ENCODE measurements at places on chromosomes 5 and 9.
A peak's percentile ranks its signal among the peaks of the same experiment; 100 is the strongest.

DNA sequence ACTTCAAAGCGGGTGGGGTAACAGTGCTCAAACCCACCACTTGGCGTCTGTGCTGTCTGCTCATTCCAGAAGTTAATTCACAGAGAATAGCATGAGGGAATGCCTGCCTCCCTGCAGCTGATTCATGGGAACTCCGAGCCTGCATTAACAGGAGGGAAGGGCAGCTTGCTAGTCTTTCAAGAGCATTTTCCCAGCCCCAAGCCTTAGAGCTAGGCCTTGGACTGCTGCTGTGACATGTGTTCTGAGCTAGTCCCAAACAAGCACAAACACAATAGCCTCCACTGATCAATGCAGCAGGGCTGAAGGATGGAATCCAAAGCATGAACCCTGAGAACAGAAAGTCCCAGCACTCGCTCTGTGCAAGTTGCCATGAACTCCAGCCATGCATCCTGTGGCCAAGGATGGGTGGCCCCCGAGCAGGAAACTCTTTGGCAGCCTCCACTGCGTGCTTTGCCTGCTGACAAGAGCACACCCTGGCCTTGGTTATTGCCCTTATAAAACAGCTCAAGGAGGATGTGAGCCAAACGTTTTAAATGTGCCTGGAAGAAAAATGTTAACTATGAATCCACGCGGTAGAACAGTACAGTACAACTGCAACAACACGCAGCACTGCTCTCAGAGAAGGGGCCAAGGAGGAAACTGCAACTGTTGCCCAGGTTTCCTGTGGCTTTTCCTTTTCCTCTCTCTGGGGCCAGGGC lies 653.1 kb upstream of the KLF4 start:
- H3K4me3 ChIP-seq: no peak overlapping the region
- DNase-seq: no peak
- no peaks in the 10 kb centered on the region for H3K36me3 ChIP-seq
- no peaks in the 10 kb centered on the region for H3K4me1 ChIP-seq
- H3K27me3 ChIP-seq: no peaks in the 10 kb centered on the region

GRCh38 chr5:42813533-42813932 lies 1.8 kb upstream of the SELENOP start:
- H3K4me1 ChIP-seq: peaks cover 6% of the 10 kb centered on the region
- H3K27ac ChIP-seq: no peak overlapping the region
- H3K4me3 ChIP-seq: no peak overlapping the region
- no peaks in the 10 kb centered on the region for H3K36me3 ChIP-seq

DNA sequence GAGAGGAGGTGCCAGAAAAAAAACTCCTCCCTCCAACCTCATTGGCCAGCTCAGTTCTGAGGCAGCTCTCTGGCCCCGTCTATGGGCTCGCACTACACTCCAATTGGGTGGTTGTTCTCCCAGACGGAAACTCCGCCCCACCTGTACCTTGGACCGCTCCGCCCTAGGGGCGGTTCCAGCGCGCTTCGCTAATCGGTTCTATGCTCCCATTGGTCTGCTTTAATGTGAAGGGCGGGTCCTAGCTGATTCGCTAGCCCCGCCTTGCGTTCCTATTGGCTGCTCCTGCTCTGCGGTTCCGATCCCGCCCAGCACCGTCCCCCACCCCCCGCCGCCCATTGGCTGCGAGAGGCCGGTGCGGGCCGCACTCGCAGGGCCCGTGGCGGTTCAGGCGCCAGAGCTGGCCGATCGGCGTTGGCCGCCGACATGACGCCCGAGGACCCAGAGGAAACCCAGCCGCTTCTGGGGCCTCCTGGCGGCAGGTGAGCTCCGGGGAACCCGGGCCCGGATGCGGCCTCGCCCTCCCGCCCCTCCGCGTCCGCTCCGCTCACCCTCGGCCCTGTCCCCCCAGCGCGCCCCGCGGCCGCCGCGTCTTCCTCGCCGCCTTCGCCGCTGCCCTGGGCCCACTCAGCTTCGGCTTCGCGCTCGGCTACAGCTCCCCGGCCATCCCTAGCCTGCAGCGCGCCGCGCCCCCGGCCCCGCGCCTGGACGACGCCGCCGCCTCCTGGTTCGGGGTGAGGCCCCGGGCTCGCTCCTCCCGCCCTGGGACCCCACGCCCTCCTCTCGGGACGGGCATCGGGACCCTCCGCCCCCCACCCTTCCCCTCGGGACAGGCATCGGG lies at the start of gene SLC2A8:
Gene SLC2A8 (plus strand): TSS at position 362 of the 838 bp plus-strand sequence. CDS start 62 bp downstream, at position 424.
- H3K36me3 ChIP-seq: no peaks in the 10 kb centered on the region
- peak; percentile 90 for DNase-seq
- peaks cover 18% of the 10 kb centered on the region for H3K4me1 ChIP-seq
- peaks cover 83% of the 10 kb centered on the region for H3K27me3 ChIP-seq
- H3K4me3 ChIP-seq: peak within 1 kb of the TSS; percentile 65

DNA sequence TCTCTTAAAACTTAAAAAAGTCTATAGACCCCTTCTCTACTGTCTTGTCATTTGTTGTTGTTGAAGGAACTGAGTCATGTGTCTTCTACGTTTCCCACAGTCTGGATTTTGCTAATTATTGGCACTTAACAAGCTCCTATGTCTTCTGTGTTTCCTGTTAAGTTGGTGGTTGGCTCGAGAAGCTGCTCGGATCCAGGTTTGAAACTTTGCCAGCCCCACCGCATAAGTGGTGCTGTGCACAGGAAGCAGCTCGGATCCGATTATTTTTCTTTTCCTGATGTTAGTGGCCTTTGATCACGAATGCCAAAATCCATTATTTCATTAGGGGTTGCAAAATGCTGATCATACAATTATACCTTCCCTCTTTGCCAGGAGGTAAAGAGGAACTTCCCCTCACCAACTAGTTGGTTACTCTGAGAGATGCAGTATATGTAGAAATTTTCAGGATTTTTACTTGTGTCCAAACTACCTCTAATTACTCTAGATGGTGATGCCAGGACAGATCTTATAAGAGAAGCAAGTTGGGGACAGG lies 186.5 kb downstream of the NSG2 start:
- H3K36me3 ChIP-seq: no peaks in the 10 kb centered on the region
- DNase-seq: no peak
- H3K4me3 ChIP-seq: no peak overlapping the region
- H3K4me1 ChIP-seq: no peaks in the 10 kb centered on the region
- H3K27ac ChIP-seq: no peak overlapping the region
- peaks cover 17% of the 10 kb centered on the region for H3K27me3 ChIP-seq

- DNase-seq: no peak
- H3K27me3 ChIP-seq: no peaks in the 10 kb centered on the region
- no peaks in the 10 kb centered on the region for H3K4me1 ChIP-seq
- H3K4me3 ChIP-seq: no peak overlapping the region
- no peak overlapping the region for H3K27ac ChIP-seq
Measured at GRCh38 chr5:111953351-111954127, 196.5 kb upstream of the NREP start.

GRCh38 chr9:109751253-109751652 lies 28.7 kb upstream of the PALM2AKAP2 start:
- H3K4me3 ChIP-seq: no peak overlapping the region
- H3K36me3 ChIP-seq: no peaks in the 10 kb centered on the region
- no peak overlapping the region for H3K27ac ChIP-seq
- H3K27me3 ChIP-seq: peaks cover 2% of the 10 kb centered on the region
- H3K4me1 ChIP-seq: no peaks in the 10 kb centered on the region

- no peaks in the 10 kb centered on the region for H3K36me3 ChIP-seq
- peaks cover 8% of the 10 kb centered on the region for H3K4me1 ChIP-seq
- no peaks in the 10 kb centered on the region for H3K27me3 ChIP-seq
- no peak for DNase-seq
Measured at GRCh38 chr5:154709368-154710305, 45.5 kb upstream of the LARP1 start.

GRCh38 chr5:61964201-61964600 lies 341.8 kb upstream of the KIF2A start:
- peaks cover under 1% of the 10 kb centered on the region for H3K27me3 ChIP-seq
- no peaks in the 10 kb centered on the region for H3K36me3 ChIP-seq
- DNase-seq: no peak
- no peaks in the 10 kb centered on the region for H3K4me1 ChIP-seq

- H3K4me1 ChIP-seq: no peaks in the 10 kb centered on the region
- H3K27ac ChIP-seq: no peak overlapping the region
- no peak overlapping the region for H3K4me3 ChIP-seq
- H3K27me3 ChIP-seq: no peaks in the 10 kb centered on the region
Measured at GRCh38 chr9:110995420-110996340, 42.6 kb downstream of the LPAR1 start.

- H3K36me3 ChIP-seq: no peaks in the 10 kb centered on the region
- peaks cover 2% of the 10 kb centered on the region for H3K4me1 ChIP-seq
- H3K4me3 ChIP-seq: no peak overlapping the region
- H3K27me3 ChIP-seq: peaks cover 6% of the 10 kb centered on the region
Measured at GRCh38 chr9:87676976-87677775, 48.7 kb upstream of the CTSL start.

- peaks cover 42% of the 10 kb centered on the region for H3K36me3 ChIP-seq
- H3K4me3 ChIP-seq: no peak overlapping the region
- no peak for DNase-seq
- H3K27me3 ChIP-seq: no peaks in the 10 kb centered on the region
Measured at GRCh38 chr9:130891688-130892476, 4.7 kb downstream of the QRFP start.

DNA sequence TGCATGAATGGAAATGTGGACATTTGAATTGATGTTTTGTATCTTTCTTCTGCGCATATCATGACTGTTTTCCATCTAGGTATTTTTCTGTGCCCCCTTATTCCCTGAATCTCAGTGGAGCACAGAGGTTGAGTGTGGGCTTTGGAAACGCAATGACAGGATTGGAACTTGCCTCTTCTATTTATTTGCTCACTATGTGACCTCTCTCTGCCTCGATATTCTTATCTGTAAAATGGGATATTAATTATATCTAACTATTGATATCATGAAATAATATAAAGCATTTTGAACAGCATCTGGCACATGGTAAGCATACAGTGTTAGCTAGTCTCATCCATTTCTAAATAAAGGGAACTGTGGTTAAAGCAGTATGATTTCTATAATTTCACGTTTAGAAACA lies 26.0 kb downstream of the HABP4 start:
- peaks cover 31% of the 10 kb centered on the region for H3K36me3 ChIP-seq
- peaks cover 25% of the 10 kb centered on the region for H3K4me1 ChIP-seq
- no peak overlapping the region for H3K4me3 ChIP-seq

- H3K36me3 ChIP-seq: no peaks in the 10 kb centered on the region
- no peak overlapping the region for H3K4me3 ChIP-seq
- no peaks in the 10 kb centered on the region for H3K27me3 ChIP-seq
- no peaks in the 10 kb centered on the region for H3K4me1 ChIP-seq
- no peak for DNase-seq
- H3K27ac ChIP-seq: no peak overlapping the region
Measured at GRCh38 chr9:106954558-106954957, 91.6 kb downstream of the ZNF462 start.

DNA sequence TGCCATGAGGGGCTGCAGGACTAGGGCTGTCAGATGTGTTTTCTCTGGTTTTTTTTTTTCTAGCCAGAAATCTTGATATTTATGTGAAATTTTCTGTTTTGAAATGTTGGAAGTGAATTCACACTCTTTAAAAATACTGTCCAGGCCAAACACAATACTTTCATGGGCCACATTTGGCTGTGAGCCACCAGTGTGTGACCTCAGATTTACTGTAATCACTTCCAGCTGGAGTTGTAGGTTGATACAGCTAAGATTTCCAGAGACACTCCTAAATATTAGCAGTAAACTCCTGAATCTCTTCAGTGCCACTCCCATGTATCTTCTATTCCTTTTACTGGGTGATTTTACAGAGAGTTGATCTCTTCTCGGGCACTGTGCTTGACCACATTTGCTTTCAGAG lies 92.2 kb upstream of the CKMT2 start:
- H3K36me3 ChIP-seq: peaks cover 51% of the 10 kb centered on the region
- H3K4me3 ChIP-seq: no peak overlapping the region
- no peak overlapping the region for H3K27ac ChIP-seq
- H3K27me3 ChIP-seq: no peaks in the 10 kb centered on the region
- H3K4me1 ChIP-seq: peaks cover 12% of the 10 kb centered on the region
- DNase-seq: no peak

GRCh38 chr9:136964171-136964689 lies 12.2 kb downstream of the LCN12 start:
- no peaks in the 10 kb centered on the region for H3K27me3 ChIP-seq
- no peaks in the 10 kb centered on the region for H3K36me3 ChIP-seq
- DNase-seq: no peak
- H3K4me1 ChIP-seq: peaks cover 33% of the 10 kb centered on the region

GRCh38 chr5:169408171-169408570 lies 107.2 kb upstream of the SLIT3 start:
- DNase-seq: no peak
- H3K4me1 ChIP-seq: no peaks in the 10 kb centered on the region
- H3K36me3 ChIP-seq: no peaks in the 10 kb centered on the region
- peaks cover 15% of the 10 kb centered on the region for H3K27me3 ChIP-seq
- H3K4me3 ChIP-seq: no peak overlapping the region

DNA sequence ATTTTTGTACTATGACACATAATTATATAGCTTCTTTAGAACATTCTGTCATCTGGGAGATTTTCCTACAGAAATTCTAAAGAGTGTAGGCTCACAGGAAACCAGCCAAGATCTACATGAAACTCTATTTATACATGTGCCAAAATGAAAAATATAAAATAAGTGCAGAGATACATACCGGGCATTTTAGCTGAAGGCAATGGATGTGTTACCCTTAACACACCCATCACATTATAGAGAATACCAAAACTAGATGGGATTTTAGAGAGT lies 125.9 kb downstream of the TRIM32 start:
- H3K4me3 ChIP-seq: no peak overlapping the region
- no peak overlapping the region for H3K27ac ChIP-seq
- no peaks in the 10 kb centered on the region for H3K36me3 ChIP-seq
- H3K4me1 ChIP-seq: no peaks in the 10 kb centered on the region
- H3K27me3 ChIP-seq: peaks cover 13% of the 10 kb centered on the region
